ENCODE measurements at places on chromosomes 7 and 10.

- no peak for DNase-seq
Measured at GRCh38 chr7:98064233-98064632, 42.4 kb upstream of the LMTK2 start.

GRCh38 chr7:73770002-73770859, at the start of gene CLDN3:
Gene CLDN3, minus strand, starts transcription at chr7:73770270. Its CDS starts 221 bp downstream, at chr7:73770049.
- DNase-seq, result no peak

GRCh38 chr7:55502124-55502857, 70.0 kb downstream of the VOPP1 start:
- no peak for DNase-seq

DNA sequence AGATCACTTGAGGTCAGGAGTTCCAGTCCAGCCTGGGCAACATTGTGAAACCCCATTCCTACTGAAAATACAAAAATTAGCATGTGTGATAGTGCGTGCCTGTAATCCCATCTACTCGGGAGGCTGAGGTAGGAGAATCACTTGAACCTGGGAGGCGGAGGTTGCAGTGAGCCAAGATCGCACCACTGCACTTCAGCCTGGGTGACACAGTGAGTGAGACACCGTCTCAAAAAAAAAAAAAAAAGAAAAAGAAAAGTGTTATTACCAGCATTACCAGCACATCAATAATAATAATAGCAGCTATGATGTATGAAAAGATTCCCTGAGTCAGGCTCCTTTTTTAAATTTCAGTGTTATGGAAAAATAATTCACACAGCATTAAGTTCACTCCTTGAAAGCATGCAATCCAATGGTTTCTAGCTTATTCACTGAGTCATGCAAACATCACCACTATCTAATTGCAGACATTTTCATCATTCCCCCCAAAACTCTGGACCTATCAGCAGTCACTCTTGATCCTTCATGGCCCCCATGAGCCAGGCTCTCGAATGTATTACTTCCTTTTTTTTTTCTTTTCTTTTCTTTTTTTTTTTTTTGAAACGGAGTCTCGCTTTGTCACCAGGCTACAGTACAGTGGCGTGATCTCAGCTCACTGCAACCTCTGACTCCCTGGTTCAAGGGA, 228.4 kb downstream of the FANK1 start:
- no peak for DNase-seq

- no peak for DNase-seq
Measured at GRCh38 chr7:49001610-49002033, 77.3 kb downstream of the CDC14C start.

GRCh38 chr7:101565601-101566209, 63.4 kb downstream of the MYL10 start:
- DNase-seq, result no peak

DNA sequence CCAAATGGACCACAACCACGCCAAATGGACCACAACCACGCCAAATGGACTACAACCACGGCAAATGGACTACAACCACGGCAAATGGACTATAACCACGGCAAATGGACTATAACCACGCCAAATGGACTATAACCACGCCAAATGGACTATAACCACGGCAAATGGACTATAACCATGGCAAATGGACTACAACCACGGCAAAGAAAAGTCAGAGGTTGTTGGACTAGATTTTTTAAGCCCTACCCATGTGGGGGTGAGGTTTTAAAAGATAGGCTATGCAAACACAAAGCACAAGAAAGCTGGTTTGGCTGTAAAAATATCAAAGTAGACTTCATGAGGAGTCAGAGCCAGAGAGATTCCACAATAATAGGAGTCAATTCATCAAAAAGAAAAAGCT, 55.8 kb downstream of the NCAPG2 start:
- no peak for DNase-seq

GRCh38 chr7:131148708-131149428, 178.8 kb upstream of the MKLN1 start:
- DNase-seq, result no peak

GRCh38 chr7:85186521-85187241, at the start of gene SEMA3D:
Gene SEMA3D, minus strand, starts transcription at chr7:85187056. Its CDS starts 65,165 bp downstream, at chr7:85121891.
- no peak for DNase-seq

- no peak for DNase-seq
Measured at GRCh38 chr7:130953196-130953595, 219.2 kb upstream of the KLF14 start.

GRCh38 chr7:102291056-102291915, 4.6 kb downstream of the SH2B2 start:
- DNase-seq, result peak; percentile 25
